ENCODE measurements at places on chromosomes 13 and 19. TPM values are rescaled to one million over a fixed set of nuclear protein-coding genes. Genes with fewer than 3 reads are reported as not detected.
A peak's percentile ranks its signal among the peaks of the same experiment; 100 is the strongest.

DNA sequence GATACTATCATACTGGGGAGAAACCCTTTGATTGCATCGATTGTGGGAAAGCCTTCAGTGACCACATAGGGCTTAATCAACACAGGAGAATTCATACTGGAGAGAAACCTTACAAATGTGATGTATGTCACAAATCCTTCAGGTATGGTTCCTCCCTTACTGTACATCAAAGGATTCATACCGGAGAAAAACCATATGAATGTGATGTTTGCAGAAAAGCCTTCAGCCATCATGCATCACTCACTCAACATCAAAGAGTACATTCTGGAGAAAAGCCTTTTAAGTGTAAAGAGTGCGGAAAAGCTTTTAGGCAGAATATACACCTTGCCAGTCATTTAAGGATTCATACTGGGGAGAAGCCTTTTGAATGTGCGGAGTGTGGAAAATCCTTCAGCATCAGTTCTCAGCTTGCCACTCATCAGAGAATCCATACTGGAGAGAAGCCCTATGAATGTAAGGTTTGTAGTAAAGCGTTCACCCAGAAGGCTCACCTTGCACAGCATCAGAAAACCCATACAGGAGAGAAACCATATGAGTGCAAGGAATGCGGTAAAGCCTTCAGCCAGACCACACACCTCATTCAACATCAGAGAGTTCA lies 12.9 kb upstream of the ZNF470 start:
- DNase-seq: no peak

- DNase-seq: no peak
Measured at GRCh38 chr19:6286676-6287075, 6.9 kb upstream of the MLLT1 start.

DNA sequence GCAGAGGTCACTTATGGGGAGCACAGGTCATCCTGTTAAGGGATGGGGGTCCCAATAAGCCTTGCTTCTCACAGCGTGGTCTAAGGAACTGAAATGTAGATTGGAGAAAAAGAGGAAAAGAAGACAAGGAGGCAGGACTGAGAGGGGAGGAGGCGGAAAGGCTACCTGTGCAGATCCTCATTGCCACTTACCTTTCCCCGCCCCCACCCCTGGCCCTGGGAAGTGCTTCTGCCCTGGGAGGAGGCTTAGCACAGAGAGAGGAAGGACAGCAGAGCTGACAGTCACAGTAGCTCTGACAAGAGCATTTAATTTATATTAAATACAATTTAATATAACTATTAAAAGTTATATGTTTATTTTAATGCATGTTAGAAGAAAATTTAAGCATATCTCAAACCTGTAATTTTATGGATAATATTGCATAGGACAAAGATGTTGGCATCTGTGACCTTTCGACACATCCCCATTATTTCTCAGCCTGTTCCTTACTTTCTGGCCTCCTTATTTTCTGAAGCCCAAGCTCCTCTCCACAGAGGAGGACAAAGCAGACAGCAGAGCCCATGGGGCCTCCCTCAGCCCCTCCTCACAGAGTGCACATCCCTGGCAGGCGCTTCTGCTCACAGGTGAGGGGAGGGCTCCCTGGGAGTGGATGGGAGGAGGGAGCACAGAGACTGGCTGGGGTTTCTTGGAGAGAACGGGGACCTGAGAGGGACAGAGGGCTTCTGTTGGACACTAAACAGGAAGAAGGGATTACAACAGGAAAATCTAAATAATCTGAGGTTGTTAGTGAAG lies 23.4 kb downstream of the CEACAM21 start:
- DNase-seq: no peak

GRCh38 chr13:31204592-31204991 lies 4.8 kb downstream of the B3GLCT start:
- DNase-seq: no peak

GRCh38 chr13:41859565-41859964 lies 101.3 kb downstream of the VWA8 start:
- DNase-seq: no peak

GRCh38 chr13:49108196-49108595 lies 111.9 kb upstream of the MLNR start:
- DNase-seq: no peak

- DNase-seq: no peak
Measured at GRCh38 chr13:73602295-73602694, 531.9 kb downstream of the KLF12 start.

DNA sequence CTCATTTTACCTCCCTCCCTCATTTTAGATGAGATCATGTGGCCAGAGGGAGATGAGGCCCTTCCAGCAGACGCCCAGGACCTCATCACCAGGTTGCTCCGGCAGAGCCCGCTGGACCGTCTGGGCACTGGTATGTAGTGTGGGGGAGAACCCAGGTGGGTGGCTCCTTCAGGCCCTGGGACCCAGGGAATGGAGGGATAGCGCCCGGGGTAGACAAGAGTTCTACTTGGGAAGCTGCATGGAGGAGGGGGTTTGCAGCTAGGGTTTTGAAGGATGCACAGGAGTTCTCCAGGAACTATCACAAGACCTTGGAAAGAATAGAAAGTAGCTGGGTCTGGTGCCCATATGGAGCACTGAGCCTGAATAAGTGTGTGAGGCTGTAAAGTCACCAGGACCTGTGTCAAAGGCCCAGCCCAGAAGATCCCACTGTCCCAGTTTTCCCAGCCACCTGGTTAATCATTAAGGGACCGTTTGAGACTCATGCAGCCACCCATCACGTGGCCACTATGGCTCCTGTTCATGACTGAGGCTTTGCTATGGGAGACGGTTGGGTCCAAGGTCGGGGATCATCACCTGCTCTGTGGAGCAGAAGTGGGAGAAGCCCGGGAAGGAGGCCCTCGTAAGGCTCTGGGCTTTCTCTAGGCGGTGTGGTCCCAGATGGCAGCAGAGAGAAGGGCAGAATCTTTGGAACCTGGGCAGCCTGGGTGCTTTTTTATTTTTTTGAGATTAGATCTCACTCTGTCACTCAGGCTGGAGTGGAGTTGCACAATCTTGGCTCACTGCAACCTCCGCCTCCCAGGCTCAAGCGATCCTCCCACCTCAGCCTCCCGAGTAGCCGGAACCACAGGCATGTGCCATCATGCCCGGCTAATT lies 17.0 kb upstream of the PIK3R2 start:
- no peak for DNase-seq

DNA sequence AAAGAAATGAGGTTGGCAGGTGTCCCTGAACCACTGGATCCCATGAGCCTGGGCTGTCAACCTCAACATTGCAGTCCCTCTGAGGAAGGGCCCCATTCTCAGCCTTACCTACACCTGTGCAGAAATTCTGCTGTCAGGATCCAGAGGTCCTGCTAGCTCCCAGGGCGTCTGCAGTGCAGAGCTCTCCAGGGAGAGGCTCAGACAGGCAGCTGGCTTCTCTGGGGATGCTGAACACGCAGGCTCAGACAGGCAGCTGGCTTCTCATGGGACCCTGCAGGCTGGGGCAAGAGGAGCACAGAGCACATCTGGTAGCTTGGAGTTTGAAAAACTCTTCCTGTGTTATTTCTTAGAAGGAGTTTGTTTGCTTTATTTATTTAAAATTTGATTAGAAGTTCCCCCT lies 50.9 kb downstream of the TMEM255B start:
- peak; percentile 3 for DNase-seq

GRCh38 chr19:56211718-56212117 lies 9.6 kb downstream of the ZSCAN5C start:
- DNase-seq: no peak

- DNase-seq: no peak
Measured at GRCh38 chr13:108981407-108981806, 352.0 kb downstream of the MYO16 start.

DNA sequence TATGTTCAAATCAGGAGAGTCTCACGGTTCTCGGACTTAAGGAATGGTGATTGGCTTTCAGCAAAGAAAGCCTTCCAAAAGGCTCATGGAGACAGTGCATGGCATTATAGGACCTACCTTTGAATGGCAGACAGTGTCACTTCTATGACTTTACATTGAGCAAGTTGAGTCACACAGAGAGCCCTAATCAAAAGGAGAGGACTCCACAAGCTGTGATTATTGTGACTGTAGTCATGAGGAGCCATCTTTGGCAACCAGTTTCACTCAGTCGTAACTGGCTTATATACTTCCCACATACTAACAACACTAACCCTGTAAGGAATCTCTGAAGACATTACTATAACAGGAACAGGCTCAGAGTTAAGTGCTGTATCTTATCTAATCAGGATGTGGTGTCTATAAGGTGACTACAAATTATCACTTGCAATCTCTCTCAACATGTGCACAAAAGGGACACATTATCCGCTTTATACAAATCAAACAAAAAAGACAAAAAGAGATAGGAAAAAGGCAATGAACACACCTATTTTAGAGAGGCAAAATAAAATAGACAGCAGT lies 6.1 kb downstream of the LGALS14 start:
- DNase-seq: no peak

DNA sequence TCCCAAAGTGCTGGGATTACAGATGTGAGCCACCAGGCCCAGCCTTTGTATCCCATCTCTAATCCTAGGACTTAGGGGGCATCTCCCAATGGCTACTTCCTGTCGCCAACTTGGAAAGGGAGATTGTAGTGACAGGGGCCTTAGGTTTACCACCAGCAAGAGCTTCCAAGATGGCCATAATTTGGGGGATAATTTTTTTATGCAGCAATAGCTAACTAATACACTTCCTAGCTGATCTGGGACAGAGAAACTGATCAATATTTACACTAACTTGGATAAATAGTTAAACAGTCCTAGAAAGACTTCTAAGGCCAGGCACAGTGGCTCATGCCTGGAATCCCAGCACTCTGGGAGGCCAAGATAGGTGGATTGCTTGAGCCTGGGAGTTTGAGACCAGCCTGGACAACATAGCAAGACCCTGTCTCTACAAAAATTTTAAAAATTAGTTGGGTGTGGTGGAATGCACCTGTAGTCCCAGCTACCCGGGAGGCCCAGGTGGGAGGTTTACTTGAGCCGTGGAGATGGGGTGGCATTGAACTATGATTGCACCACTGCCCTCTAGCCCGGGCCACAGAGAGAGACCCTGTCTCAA lies 5.3 kb upstream of the COLGALT1 start:
- no peak for DNase-seq

Gene C1QTNF9
- 1.8 TPM for polyA plus RNA-seq
